ENCODE measurements at places on chromosomes 5 and 9.

GRCh38 chr5:134392301-134392700 is 19.4 kb downstream of the CDKN2AIPNL start:
- DNase-seq, result no peak

DNA sequence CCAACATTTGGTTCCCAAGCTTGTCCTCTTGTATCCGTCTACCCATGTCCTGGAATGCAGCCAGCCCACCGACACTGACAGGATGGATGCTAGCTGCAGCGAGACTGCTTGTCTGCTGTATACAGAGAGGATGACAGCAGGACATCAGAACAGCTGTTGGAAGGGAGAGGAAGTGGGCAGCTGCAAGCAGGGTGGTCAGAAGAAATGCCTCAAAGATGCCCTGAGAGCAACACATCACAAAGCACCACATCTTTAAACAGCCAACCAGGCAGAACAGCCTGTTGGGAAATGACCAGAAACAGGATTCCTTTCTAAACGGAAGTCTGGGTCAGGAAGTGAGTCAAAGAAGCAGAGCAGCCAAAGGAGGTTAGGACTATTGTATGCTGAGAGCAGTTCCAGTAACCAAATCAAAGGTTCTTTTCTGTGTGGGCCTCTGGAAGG is 219.1 kb downstream of the NDUFS4 start:
- peak; percentile 47 for DNase-seq

DNA sequence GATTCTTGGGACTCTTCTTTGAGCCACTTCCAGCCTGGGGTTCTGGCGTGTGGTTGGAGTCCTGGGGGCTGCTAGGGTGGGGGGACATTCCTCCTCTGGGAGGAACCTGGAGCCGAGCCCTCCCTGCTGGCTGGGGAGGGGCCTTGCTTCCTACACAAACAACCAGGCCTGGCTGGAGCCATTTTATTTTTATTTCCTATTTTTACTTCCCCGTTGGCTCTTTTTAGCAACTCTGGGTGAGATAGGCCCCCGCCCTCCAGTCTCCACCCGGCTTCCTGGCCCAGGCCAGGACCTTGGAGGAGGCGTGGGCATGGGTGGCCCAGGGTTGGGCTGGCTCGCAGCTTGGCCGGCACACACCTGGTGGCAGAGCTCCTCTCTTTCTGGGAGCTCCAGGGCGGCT is 15.1 kb downstream of the RXRA start:
- peak; percentile 82 for DNase-seq

GRCh38 chr5:149895416-149896345 is 48.9 kb downstream of the PDE6A start:
- no peak for DNase-seq

- DNase-seq, result no peak
Measured at GRCh38 chr5:74631081-74631953, 9.2 kb downstream of the ENC1 start.
